ENCODE measurements at places on chromosomes 2 and 18.

- no peak for DNase-seq
Observed at GRCh38 chr2:127086990-127087790, 19.8 kb downstream of the BIN1 start.

GRCh38 chr2:56369316-56369715 lies 185.5 kb downstream of the CCDC85A start:
- no peak for DNase-seq

- no peak for DNase-seq
Observed at GRCh38 chr2:42698940-42699339, 65.0 kb downstream of the OXER1 start.

- no peak for DNase-seq
Observed at GRCh38 chr2:173239644-173240043, 115.0 kb upstream of the CDCA7 start.

DNA sequence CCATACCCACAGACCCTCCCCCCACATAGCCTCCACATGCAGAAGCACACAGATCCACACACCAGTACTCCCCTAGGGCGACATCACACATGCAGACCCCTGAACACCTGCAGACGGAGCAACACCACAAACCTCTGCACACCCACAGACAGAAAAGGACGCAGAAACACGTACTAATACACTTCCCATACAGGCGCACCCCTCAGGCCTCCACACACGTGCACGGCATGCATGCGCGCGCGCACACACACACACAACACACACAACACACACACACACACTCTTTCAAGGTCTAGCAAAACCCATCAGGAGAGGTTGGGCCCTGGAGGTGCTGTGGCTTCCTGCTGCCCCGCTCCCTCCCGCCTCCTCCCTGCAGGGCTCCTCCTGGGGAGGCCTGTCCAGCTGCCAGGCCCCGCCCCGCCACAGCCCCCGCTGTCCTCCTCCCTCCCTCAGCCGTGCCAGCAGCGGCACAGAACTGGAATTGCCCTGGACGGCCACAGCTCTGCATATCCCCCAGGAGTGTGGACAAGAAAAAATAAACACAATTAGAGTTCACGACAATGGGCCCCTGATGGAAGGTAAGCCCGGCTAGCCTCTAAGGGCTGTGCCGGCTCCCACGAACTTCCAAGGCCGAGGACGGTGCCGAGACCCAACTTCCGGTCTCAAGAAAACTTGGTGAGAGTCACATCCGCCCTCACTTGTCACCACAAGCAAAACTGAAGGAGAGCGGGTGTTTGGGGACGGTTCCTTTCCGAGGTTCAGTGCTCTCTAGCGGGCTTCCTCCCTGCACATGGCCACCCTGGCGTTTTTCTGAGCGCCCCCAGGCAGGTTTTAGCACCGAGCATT lies 6.8 kb downstream of the ZFP36L2 start:
- DNase-seq = peak; percentile 93

GRCh38 chr2:171712051-171712450 lies 24.8 kb downstream of the DYNC1I2 start:
- DNase-seq = no peak

DNA sequence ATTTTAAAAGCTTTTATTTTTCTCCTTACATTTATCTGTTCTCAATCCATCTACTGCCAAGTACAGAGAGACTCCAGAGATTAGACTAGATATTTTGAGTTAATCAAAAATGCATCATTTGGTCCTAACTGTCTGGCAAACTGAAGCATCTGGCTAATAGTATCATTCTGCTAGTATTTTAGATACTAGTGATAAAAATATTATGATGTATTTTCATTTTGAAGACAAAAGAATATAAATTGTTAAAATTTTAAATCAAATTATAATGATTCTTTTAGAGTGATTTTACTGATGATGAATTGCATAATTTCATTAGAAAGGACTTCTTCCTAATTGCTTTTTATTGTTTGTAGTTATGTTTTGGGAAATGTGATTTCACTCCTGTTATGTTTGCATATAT lies 584.0 kb downstream of the LRRTM4 start:
- DNase-seq = no peak

DNA sequence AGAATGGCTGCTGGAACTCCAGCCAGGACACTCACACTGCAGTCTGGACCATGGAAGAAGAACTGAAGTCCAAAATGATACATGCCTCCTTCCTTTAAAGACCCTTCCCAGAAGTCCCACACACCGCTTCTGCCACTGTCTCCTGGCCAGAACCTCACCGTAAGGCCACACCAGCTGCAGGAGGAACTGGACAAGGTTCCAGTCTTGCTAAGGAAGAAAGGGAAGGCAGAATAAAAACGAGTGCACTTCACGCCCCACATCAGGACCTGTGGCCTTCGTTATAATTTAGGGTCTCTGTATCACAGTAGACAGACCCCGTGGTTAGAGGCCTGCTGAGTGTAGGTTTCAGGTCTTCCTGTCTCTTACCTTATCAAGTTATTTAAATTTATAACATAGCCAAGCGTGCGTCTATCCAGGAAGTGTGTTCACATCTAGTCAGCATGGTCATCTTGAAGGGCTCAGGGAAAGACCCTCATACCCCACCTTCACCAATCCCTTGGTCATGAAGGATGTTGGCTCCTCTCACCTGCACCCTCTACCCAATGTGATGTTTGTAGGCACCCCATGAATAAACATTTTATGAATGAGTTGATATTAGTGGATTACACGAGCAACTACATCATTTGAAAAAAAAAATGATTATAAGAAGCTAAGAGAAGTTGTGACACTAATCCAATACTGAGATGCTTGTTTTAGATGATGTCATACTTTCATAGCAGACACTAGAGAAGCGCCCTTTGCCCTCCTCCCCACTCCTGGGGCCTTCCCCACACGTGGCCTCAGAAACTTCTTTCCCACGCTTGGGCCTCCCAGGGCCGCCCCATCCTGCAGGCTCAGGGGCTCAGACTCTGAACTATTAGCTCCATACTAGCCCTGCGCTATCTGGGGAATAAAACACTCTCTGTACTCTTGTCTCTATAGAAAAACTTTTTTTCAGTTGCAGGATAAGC lies 157.6 kb downstream of the FAM210A start:
- DNase-seq = no peak

- no peak for DNase-seq
Observed at GRCh38 chr2:191180713-191181112, 29.9 kb upstream of the STAT4 start.

- no peak for DNase-seq
Observed at GRCh38 chr2:52334185-52334584, 1302.3 kb upstream of the NRXN1 start.

DNA sequence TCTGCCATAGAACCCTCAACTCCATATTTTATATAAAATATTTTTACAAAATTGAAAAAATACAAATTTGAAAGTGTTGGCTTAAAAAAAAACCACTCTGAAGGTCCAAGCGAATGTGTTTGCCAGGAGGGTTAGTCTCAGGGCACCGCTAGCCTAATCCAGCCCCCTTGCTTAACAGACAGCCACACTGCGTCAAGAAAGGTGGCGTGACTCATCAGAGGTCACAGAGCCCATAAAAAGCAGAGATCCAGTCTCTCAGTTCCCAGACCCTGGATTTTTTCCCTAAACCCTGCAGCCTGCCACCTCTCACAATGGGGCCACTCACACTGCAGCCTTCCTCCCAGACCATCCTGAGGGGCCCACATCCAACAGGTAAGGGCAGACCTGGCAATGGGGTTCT lies 3.9 kb upstream of the TNS1 start:
- no peak for DNase-seq

DNA sequence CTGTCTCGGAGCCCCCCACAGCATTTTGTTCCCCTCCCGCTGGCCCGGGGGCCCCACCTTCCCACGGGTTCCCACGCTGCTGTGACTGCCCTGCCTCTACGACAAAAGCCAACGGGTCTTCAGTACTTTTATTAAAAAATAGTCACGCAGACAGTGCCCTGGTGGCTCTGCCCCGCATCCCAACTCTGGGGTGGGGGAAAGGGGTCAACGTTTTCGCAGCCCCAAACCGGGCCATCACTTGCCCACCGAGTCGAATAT lies 1.0 kb downstream of the UCN start:
- DNase-seq = no peak

- no peak for DNase-seq
Observed at GRCh38 chr2:173079973-173080860, 4.6 kb downstream of the MAP3K20 start.

- DNase-seq = no peak
Observed at GRCh38 chr2:178111743-178112142, 494 bp upstream of the RBM45 start.

GRCh38 chr18:34841891-34842290 lies 131.8 kb downstream of the DTNA start:
- DNase-seq = no peak

DNA sequence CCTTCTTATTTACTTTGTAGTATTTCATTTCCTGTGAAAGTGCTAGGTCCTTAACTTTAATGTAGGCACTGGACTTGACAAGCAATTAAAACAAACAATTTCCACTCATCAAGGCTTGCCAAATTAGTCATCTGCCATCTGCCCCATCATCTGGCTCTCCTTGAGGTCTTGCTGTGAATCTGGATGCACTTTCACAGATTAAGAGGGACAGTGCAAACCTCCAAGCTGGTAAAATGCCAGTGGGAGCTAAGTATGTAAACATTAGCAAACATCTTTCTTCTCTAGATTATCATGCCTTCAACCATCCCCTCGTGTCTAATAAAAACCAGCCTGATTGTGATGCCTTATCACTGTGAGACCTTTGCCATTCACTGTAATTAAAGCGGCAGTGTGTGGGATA lies 402.9 kb downstream of the ERBB4 start:
- DNase-seq = no peak

DNA sequence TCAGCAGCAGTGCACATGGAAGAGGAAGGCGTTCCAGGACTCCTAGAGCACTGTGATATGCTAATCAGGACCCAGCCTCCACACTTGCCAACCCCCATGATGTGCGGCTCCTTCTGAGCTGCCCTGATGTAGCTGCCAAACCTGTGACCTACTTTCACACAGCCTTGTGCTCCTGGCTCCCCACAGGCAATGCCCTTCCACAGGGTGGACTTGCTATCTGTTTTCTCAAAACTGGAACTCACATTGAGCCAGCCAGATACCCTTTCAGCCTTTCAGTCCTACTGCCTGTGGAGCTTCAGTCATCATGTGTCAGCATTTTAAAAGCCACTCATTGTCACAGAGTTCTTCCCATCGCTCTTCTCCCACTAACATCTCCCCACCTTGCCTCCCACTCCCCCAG lies 181.6 kb downstream of the AFF3 start:
- DNase-seq = no peak

DNA sequence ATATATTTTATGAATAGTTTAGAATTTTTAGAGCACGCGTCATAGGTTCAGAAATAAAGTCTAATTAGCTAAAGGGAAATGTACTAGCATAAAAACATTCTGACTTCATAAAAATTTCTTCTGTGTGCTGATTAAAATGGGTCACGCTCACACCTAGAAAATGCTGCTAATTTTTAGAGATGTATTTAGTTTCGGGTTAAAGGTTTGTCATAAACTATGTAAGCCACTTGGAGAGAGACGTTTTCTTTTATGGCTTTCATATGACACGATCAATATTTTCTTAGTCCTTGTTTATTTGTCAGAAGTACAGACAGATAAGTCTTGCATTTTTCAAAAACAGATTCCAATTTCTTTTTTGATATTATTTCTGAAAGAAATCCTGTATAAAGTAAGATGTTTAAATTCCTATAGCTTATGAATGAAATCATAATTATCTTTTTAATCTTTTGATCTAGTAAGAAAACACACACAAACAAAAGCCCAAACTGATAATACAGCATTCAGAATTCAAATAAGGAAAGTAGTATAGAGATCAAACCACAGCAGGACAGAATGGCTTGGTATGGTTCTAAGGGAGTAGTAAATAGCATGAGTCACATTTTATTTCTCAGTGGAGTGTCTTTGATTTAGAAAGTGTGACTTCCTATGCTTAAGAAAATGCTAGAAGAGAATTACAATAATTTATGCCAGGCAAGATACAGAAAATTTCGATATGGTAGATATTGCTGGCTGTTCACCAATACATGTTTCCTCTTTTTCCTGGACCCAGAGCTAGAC lies 236.6 kb downstream of the GPD2 start:
- DNase-seq = no peak

GRCh38 chr2:188975497-188976102 lies 1.4 kb downstream of the COL3A1 start:
- no peak for DNase-seq

- DNase-seq = no peak
Observed at GRCh38 chr2:154133823-154134222, 262.1 kb downstream of the GALNT13 start.

DNA sequence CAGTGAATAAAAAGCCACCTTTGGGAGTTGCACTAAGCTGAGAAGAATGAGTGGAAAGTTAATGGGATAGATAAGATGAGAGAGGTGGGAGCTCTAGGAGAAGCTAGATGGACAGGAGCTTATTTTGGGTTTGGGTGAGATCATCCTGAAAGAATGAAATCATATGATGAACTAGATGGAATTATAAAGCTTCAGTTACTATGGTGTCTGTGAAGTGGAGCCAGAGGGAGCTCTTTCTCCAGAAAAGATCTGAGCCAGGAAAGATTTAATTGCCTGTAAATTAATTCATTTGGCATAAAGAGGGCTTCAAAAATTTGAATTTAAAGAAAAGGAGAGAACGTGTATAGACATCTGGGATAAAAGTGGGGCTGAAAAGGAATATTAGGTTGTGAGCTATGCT lies 10.3 kb downstream of the DNAH6 start:
- DNase-seq = no peak

GRCh38 chr2:153163055-153163454 lies 315.5 kb downstream of the RPRM start:
- DNase-seq = no peak

DNA sequence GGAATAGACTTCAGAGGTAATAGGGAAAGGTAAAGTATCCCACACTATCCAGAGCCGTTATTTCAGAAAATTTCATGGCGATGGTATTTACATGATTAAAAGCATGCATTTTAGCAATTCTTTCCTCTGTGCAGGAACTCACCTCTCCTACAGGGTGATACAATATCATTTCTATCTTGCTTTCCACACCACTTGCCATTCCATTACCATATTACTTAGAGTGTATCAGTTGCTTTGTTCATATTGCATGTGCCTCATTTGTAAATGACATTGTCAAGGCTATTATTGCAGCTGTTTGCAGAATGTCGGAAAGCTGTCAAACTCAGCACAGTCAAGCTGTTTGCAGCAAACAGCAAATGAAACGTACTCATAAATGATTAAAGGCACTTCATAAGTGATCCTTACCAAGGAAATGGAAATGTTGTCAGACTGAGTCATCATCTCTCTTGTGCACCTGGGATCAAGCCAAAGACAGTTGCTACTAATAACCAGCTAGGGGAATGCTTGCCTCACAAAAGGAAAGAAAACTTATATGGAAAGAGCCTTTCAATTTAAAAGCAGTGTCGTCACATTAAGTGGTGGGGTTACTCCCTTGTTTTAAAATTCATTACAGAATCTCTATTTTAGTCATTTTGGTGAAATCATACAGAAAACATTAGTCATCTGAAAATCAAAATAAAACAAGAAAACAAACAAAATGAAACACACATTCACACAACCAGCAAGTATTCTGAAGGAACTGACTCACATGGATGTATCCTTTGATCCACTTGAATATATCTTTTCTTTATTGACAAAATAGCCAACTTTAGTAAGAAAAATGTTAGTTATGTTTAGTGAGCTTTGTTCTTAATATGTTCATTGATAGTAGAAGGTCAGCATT lies 1064.1 kb upstream of the CNTNAP5 start:
- DNase-seq = no peak

GRCh38 chr2:72923833-72924352 lies 6.6 kb downstream of the EMX1 start:
- DNase-seq = peak; percentile 89
